ENCODE measurements at places on chromosomes 3 and 15.

DNA sequence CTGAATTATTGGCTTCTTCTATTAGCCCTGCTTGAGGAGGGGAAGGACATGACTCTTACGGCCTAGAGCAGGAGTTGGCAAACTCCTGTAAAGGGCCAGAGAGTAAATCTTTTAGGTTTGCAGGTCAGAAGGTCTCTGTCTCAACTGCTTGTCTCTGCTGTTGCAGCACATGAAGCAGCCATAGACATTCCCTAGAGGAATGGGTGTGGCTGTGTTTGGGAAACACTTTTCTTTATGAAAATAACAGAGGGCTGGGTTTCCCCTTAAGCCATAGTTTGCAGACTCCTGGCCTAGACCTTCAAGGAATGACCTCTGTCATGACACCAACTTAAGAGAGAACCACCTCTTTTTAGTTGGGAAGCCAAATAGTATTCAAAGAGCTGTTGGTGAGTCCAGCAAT is 10.3 kb downstream of the TRAK1 start:
- no peak for DNase-seq

GRCh38 chr3:149936812-149937230 is 33.9 kb downstream of the PFN2 start:
- DNase-seq = peak; percentile 31

DNA sequence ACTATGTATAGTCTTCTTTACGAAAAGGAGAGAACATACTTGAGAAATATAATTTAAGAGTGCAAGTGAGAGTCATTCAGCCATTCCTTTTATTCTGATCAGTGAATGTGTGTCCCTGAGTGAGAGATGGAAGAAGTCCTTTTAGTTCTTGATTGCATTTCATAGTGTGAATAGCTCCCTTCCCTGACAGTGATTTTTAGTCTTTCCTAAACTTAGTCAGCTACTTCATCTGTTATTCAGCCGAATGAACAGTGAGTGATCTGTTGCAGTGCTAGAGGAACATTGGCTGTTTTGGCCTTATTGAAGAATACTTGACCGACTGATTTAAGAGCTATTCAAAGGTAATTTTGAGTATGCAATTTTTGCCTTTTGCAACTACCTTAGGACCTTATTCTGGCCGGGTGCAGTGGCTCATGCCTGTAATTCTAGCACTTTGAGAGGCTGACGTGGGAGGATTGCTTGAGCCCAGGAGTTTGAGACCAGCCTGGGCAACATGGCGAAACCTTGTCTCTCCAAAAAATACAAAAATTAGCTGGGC is 45.5 kb downstream of the UBE2E2 start:
- no peak for DNase-seq

- no peak for DNase-seq
Measured at GRCh38 chr3:70621451-70621850, 309.0 kb upstream of the MDFIC2 start.

DNA sequence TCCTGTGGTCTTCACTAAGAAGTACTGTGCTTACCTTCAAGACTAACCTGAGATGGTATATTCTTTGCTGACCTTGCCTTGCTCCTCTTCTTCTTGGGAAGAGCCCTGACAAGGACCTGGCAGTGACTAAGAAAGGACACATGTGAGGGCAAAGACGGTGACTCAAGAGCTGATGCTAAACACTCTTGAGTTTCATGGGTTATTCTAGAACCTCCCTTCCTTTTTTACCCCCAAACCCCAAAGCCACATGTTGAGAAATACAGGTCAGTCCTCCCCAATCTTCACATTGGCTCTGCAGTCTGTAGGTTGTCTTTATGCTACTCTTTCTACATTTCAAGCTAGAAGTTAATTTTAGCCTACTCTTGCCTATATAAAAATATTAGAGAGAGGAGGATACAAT is 200.6 kb downstream of the SEMA6D start:
- DNase-seq = no peak

DNA sequence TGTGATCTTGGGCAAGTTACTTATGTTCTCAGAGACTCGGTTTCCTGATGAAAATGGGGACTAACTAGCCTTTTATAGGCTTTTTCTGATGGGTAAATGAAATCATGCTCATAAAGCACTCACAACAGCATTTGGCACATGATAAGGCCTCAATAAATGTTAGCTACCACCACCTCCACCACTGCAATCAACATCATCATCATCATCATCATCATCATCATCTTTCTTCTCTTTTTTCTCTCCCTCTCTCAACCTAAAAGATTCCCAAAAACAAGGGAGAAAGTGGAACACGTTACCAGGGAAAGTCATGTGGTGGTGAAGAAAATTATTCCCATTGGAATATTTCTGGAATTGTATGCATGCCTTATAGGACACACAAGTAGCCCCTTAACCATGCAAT is 33.6 kb upstream of the FEZF2 start:
- no peak for DNase-seq

- peak; percentile 84 for DNase-seq
Measured at GRCh38 chr15:71800835-71801745, 9.3 kb upstream of the NR2E3 start.
